Kidney capillary endothelial cell (primary cell): ENCODE measurements at places on chromosomes 7 and 10.

DNA sequence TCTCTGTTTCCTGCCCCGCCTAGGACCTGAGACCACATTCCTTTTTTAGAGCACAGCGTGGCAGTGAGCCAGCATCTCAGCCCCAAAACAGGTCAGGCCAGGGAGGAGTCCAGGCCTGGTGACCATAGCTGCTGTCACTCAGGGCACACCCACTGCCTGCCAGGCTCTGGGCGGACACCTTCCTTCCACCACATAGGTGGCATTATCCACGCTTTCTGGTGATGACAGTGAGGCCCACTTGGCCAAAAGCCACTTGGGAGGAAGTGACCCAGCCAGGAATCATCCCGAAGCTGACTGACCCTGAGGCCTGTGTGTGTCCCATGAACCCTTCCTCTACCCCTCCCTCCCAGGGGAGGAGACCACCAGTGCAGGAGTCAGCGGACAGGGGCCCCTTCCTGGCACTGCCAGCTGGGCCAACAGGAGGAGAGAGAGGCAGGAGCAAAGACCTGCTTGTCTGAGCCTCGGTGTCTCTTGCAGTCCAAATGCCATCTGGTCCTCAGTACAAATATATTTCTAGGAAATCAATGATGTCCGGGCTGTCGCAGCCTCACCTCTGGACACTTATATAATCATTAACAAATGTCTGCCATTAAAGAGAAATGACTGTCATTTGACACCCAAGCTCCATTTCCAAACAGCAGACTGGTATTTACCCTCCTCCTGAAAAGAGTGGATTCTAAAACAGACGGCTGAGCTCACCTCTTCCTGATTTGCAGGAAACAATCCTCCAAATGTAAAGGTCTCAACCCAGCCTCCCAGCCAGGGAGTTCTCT, 63.0 kb downstream of the ABRAXAS2 start:
- DNase-seq: peak; percentile 32

DNA sequence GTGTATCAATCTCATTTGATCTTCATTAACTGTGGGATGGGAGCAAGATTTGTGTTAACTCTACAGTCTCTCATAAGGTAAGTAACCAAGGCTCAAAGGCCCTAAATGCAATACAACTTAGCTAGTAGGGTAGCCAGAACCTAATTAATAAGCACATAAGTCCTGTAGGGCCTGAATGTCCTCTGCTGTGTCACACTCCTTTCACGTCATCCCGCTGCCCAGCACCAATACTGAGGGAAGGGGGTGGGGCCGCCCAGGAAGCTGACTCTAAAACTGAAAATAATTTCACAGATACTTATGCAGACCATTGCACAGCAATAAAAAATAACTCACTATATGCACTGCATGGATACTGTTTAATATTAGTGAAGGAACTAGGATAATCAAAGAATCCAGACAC, 13.7 kb downstream of the CCDC6 start:
- DNase-seq: no peak

- DNase-seq: no peak
Observed at GRCh38 chr10:13615650-13616300, 29.0 kb downstream of the PRPF18 start.

GRCh38 chr10:112678987-112679386, 232.0 kb downstream of the VTI1A start:
- DNase-seq: no peak

- no peak for DNase-seq
Observed at GRCh38 chr7:100951888-100952560, 2.7 kb downstream of the MUC3A start.

GRCh38 chr10:32005050-32005449, 51.2 kb downstream of the KIF5B start:
- peak; percentile 30 for DNase-seq

GRCh38 chr10:22436526-22436892, 91.2 kb downstream of the SPAG6 start:
- DNase-seq: no peak

DNA sequence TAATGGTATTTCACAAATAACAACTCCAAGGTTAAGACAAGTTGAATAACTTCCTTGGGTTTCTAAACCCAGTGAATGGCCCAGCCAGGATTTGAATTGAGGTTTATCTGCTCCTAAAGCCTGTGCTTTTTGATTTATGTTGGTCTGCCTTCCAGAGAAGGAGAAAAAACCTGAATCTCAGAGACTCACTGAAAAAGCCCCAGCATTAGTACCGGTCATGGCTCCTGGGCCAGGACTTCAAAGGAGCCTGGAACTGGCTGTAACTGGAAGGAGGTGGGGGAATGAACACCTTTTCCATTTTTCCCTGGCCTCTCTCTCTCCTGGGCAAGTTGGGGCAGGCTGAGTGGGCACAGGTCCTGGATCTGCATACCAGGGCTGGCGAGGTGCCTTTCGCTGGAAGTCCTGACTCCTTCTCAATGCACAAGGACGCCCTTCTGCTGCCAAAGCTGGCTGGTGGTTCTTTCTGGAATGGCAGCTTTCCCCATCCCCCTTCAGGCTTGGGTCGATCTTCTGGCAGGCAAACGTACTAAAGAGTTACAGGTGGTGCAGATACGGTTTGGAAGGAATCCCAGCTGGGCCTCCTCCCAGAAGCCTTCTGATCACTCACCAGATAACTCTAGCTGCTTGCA, 268.2 kb downstream of the PTEN start:
- no peak for DNase-seq
